ENCODE measurements at places on chromosomes 2 and 18. TPM values are rescaled to one million over a fixed set of nuclear protein-coding genes. Genes with fewer than 3 reads are reported as not detected.

- no peaks in the 10 kb centered on the region for H3K27me3 ChIP-seq
- H3K4me3 ChIP-seq: peak overlapping the region; percentile 62
- H3K27ac ChIP-seq: no peak overlapping the region
- DNase-seq: no peak
- H3K4me1 ChIP-seq: peaks cover 6% of the 10 kb centered on the region
Measured at GRCh38 chr2:119431976-119432850, 559 bp downstream of the TMEM37 start.

- peaks cover 20% of the 10 kb centered on the region for H3K4me1 ChIP-seq
- H3K36me3 ChIP-seq: no peaks in the 10 kb centered on the region
- no peaks in the 10 kb centered on the region for H3K27me3 ChIP-seq
- H3K27ac ChIP-seq: no peak overlapping the region
- no peak overlapping the region for H3K4me3 ChIP-seq
- DNase-seq: no peak
Measured at GRCh38 chr2:191479680-191480023, 198.3 kb upstream of the NABP1 start.

DNA sequence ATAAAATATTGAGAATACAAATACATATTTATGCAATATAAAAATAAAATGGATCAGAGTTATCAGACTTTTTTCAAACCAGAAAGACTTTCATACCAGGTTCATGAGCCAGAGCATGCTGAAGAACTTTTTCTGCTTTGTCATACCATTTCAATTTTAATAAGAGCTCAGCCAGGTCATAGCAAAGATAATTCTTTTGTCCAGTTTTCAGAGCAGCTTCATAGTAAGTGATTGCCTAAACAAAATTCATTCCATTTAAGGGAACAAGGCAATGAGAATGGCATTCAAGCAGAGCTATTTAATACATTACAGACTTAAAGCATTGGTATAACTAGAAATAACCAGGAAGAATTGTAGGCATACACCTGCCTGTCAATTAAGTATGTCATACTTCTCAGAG, 42.3 kb downstream of the TTC21B start:
- no peaks in the 10 kb centered on the region for H3K27me3 ChIP-seq
- H3K36me3 ChIP-seq: peaks cover 53% of the 10 kb centered on the region
- no peak overlapping the region for H3K4me3 ChIP-seq
- no peak for DNase-seq

DNA sequence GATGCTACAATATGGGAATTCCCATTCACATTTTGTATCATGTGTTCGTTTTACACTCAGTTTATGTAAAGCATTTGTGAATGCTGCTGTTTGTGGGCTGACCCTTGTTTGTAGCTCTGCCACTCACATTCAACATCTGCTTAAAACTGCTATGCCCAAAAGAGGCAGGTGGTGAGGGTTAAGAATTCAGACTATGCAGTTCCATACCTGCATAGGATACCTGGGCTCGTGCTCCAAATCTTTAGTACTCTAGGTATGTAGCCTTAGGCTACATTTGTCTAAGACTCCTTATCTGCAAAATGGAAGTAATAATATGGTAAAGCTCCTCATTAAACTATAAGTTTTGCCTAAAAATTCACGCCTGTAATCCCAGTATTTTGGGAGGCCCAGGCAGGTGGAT, 199.5 kb downstream of the GPD2 start:
- no peak for DNase-seq
- peaks cover 6% of the 10 kb centered on the region for H3K27me3 ChIP-seq
- H3K4me3 ChIP-seq: no peak overlapping the region
- no peak overlapping the region for H3K27ac ChIP-seq
- no peaks in the 10 kb centered on the region for H3K4me1 ChIP-seq

GRCh38 chr2:74029714-74030397, 45.1 kb downstream of the TET3 start:
- H3K36me3 ChIP-seq: no peaks in the 10 kb centered on the region
- no peak for DNase-seq
- no peaks in the 10 kb centered on the region for H3K27me3 ChIP-seq
- H3K27ac ChIP-seq: no peak overlapping the region
- H3K4me1 ChIP-seq: peaks cover 19% of the 10 kb centered on the region
- no peak overlapping the region for H3K4me3 ChIP-seq

GRCh38 chr2:3611589-3611988, 16.7 kb downstream of the COLEC11 start:
- no peaks in the 10 kb centered on the region for H3K27me3 ChIP-seq
- DNase-seq: no peak
- H3K4me3 ChIP-seq: no peak overlapping the region

DNA sequence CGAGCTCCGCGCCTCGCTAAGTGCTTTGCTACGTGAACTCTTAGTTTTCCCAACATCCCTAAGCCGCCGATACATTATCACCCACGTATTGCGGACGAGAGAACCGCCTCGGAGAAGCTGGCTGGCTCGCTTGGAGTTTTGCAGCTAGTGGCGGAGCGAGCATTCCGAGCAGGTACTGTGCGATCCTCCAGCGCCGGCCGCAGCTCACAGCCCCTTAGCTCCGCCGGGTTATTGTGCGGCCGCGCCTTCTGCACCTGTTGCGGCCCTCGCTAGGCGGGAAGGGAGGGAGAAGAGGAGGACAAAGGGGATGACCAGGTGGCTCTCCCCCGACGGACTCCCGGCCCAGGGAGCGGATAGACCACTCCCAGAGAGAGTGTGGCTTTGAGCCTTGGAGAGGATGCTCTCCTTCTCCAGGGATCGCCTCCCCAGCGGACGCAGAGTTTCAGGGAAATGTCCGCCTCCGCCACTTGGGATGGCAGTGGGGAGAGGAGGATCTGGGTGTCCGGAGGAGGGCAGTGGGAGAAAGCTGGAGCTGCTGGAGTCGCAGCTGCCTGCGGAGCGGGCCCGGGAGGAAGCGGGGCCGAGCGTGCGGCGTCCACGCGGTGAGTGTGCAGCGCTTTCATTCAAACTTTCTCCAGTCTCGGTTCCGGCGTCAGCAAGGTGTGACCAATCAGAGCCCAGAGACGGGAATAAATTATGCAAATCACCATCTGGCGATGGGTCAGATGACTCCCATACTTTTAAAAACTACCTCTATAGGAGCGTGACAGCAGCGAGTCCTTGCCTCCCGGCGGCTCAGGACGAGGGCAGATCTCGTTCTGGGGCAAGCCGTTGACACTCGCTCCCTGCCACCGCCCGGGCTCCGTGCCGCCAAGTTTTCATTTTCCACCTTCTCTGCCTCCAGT, at the start of gene LIPG:
Gene LIPG (plus strand): TSS at position 769 of the 905 bp plus-strand sequence. CDS start 252 bp downstream, outside the sequence.
- H3K36me3 ChIP-seq: no peaks in the 10 kb centered on the region
- peaks cover 49% of the 10 kb centered on the region for H3K27me3 ChIP-seq
- peak within 1 kb of the TSS; percentile 41 for H3K4me3 ChIP-seq
- no peak within 1 kb of the TSS for H3K27ac ChIP-seq

DNA sequence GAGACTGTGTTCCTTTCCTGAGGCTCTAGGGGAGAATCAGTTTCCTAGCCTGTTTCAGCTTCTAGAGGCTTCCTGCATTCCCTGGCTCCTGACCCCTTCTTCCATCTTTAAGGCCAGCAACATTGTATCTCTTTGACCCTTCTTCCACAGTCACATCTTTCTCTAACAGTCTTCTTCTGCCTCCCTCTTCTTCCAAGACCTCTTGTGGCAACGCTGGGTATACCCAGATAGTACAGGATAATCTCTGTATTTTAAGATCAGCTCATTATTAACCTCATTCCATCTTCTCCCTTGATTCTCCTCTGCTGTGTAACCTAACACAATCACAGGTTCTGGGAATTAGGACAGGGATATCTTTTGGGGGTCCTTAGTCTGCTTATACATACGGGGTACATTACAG, 8.9 kb upstream of the MYL12A start:
- H3K4me1 ChIP-seq: no peaks in the 10 kb centered on the region
- H3K27ac ChIP-seq: no peak overlapping the region
- H3K27me3 ChIP-seq: no peaks in the 10 kb centered on the region
- H3K36me3 ChIP-seq: no peaks in the 10 kb centered on the region

DNA sequence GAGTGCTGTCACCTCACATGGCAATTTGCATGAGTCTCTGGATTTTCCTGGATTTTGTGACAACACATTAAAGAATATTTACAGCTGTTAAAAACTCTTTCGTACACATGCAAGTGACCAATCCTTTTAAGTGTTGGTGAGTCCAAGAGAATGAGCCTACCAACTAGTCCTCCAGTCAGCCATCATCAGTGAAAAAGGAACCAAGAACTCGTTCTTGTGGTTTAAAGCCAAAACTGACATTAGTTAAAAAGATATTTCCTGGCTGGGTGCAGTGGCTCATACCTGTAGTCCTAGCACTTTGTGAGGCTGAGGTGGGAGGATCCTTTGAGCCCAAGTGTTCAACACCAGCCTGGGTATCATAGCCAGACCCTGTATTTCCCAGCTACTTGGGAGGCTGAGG, 215.4 kb upstream of the ITGA4 start:
- no peak overlapping the region for H3K4me3 ChIP-seq
- no peaks in the 10 kb centered on the region for H3K36me3 ChIP-seq
- no peak for DNase-seq

OSGEPL1 gene
- 11.0 TPM for total RNA-seq

FSIP2 gene
- 0.18 TPM for total RNA-seq

MOB1A gene
- 75.4 TPM for total RNA-seq

EPHA4 gene
- total RNA-seq: 12.6 TPM

NEURL3 gene
- total RNA-seq: not detected

ATP6V1C2 gene
- total RNA-seq: 0.65 TPM

TPO gene
- total RNA-seq: 9.5 TPM

All from heart left ventricle (tissue), 16 donors.